AG04450 (cell line): ENCODE measurements at places on chromosomes 6 and 20.
A peak's percentile ranks its signal among the peaks of the same experiment; 100 is the strongest.

GRCh38 chr20:41632896-41633295, 14.7 kb upstream of the CHD6 start:
- DNase-seq, result no peak

- no peak for DNase-seq
These were observed 140.8 kb downstream of the ALDH8A1 start for GRCh38 chr6:134809130-134809529.

GRCh38 chr20:39538317-39538716, 576.2 kb downstream of the DHX35 start:
- DNase-seq, result no peak

DNA sequence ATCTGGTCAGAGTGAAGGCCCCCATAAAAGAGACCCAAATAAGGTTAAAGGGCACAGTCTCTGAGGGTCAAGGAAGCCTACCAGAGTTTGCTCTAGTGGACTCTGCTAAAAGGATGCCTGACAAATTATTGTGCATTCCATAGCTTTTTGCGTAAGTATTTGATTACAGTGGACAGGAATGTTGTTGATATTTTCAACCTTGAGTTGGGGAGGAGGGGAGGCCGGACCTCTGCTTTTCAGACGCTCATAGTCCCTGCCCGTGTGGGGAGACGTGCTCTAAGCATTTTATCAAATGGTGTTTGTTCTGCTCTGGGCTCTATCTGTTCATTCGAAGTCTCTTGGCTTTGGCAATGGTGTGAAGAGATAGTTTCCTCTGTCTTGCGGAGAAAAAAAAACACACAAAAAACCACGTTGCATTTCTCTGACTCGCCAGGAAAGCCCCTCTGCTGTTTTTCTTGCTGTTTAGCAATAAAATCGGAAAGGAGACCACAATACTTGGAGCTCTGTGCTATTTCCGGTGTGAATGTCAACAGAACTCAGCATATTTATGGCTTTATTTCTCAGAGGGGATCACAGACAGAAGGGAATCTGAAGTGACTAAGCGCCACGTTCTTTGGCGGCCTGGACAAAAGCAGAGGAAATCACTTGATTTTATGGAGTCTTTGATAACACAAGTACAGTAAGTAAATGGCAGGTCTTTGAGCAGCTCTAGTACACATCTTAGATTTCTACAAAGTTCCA, 159.8 kb downstream of the ZFP64 start:
- DNase-seq, result peak; percentile 82

GRCh38 chr20:19827818-19828217, 69.8 kb downstream of the RIN2 start:
- no peak for DNase-seq

DNA sequence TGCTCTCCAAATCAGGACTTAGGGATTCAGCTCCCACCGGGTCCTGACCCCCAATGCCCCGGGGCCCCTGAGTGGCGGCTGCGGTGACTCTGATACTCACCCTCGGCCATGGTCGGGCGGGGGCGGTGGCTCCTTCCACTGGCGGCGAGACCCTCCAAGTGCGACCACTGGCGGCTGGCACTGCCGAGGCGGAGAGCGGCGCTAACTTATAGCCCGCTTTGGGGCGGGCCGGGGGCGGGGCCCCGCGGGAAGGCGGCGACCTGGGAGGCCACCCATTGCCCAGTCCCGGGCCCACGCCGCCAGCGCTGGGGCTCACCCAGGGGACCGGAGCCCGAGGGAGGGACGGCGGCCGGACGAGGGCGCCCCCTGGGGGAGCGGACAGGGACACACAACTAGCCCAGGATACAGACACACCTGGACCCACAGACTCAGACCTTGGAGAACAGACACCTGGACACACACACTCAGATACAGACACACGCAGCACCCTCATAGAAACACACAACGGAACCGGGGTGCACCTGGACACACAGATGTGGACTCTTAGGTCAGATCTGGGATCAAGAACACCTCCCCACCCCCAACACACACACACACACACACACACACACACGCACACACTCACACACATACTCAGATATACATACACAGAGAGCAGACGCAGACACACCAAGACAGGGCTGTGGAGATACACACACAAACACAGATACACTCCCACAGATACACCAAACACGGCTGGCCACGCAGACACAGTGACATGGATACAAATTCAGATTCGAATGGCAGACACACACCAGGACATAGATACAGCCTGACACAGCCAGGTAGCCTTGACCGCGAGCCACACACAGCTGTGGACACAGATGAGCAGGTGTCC, at the start of gene TGM2:
Gene TGM2, minus strand, starts transcription at position 182 of the 877 bp plus-strand sequence. Its CDS starts 72 bp downstream, at position 110.
- no peak for DNase-seq

GRCh38 chr6:44915111-44915510, 413.0 kb upstream of the RUNX2 start:
- no peak for DNase-seq

GRCh38 chr20:13690943-13691342, 52.2 kb upstream of the TASP1 start:
- DNase-seq, result no peak

DNA sequence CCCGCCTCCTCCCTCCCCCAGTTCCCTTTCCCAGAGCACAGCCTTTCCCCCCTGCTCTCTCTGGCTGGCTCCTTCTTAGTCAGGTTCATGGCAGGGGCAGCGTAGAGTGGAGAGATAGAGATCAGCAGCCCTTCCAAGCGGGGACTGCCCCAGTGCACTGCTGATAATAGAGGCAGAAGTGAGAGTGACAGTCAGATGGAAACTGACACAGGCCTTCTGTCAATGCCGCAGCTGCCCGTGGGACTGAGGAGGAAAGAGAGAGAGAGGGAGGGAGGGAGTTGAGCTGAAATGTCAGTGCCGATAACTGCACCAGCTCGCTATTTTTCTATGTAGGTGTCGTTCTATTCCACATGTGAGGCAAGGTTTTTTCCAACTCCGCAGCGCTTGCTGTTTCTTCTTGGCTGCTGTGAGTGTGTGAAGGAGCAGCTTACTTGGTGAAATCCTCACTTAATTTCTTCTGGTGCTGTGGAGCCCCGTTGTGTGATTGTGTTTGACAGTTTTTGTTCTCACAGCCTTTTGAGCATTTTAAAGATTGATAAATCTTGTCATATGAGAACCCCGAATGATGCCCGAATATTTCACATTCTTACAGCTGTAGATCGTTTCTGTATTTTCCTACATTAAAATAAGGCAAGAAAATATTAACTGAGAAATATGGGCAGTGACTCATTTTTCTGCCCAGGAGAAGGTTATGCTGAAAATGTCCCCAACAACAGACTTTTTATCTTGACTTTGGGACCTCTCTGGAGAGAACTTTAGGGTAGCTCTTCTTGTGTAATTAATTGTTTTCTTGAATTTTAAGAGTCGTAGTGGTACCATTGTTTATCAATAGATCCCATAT, 386.4 kb upstream of the MMS22L start:
- DNase-seq, result no peak

DNA sequence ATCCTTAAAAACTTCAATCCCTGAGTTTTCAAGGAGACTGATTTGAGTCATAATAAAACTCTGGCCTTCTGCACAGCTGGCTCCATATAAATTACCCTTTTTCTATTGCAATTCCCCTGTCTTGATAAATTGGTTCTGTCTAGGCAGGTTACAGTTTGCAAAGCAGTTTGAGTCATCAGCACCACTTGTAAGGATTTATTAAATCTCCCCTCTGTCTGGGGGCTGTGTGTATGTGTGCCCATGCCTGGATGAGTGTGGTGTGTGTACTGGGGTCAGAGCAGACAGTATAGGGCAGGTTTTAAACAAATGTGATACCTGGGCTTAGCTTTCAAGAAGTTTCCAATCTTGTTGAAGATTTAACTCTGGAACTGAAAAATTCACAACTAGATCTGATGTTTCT, 228.6 kb downstream of the FNDC1 start:
- no peak for DNase-seq

DNA sequence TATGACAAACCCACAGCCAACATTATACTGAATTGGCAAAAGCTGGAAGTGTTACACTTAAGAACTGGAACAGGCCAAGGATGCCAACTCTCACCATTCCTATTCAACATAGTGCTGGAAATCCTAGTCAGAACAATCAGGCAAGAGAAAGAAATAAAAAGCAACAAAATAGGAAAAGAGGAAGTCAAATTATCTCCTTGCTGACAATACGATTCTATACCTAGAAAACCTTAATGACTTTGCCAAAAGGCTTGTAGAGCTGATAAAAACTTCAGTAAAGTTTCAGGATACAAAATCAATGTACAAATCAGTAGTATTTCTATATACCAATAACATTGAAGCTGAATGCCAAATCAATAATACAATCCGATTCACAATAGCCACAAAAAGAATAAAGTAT, 32.4 kb downstream of the OR5V1 start:
- DNase-seq, result no peak

DNA sequence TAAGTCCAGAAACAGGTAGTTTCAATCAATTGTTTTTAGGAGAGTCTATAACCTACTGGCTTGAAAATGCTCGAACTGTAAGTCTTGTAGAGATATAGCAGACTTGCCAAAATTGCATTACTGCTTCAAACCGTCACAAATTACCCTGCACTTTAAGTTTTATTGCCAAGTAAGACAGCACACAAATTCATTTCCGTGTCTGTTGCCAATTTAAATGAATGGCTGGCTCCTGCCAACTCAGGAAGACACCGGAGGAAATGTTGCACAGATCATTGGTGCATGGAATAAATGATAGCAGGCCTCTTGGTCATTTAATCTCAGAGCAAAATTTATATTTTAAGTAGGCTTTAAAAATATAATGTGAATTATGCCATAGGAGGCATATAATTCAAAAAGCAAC, 438.1 kb downstream of the HACE1 start:
- DNase-seq, result no peak

GRCh38 chr20:8855315-8855714, 213.6 kb upstream of the PLCB4 start:
- no peak for DNase-seq

DNA sequence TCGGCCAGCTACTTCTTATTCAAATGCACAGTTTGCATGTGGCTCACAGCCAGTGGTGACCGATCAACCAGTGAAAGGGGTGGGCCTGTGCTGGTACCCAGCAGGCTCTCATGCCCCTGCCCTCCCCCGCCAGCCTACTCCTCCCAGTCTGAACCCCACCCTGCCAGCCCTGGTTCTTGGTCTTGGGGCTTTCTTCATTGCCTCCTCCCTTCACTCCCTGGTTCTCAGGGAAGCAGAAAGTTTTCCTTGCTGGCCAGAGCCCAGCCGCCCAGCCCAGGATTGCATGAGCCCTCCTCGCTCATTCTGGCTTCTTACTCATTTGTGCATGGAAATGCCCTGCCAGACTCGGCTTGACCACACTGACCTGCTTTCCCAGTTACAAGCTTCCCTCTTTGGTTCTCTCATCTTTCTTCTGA, 40.8 kb downstream of the KCNK17 start:
- DNase-seq, result no peak

- DNase-seq, result no peak
These were observed 174.7 kb upstream of the AHI1 start for GRCh38 chr6:135672256-135672655.

GRCh38 chr6:42287756-42288155, 70.1 kb upstream of the MRPS10 start:
- no peak for DNase-seq

DNA sequence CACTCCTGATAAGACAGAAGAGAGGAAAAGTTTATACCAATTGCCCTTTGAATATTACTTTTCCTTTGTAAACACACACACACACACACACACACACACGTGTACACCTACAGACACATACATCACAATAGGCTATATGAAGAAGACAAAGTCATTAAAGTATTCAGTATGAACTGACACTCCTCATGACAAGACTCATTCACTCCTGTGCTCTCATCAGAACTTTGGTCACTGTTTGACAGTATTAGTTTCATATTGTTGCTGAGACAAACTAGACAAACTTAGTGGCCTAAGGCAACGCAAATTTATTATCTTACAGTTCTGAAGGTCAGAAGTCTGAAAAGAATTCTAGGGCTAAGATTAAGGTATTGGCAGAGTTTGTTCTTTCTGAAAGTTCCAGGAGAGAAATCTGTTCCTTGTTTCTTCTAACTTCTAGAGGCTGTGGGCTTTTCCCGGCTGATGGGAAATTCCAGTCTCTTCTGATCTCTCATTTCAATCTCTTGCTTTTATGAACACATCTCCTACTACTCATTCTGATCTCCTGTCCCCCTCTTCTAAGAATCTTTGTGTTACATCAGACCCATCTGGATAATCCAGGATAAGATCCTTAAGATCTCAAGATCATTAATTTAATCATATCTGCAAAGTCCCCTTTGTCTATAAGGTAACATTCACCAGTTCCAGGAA, 171.3 kb downstream of the HACE1 start:
- DNase-seq, result no peak

DNA sequence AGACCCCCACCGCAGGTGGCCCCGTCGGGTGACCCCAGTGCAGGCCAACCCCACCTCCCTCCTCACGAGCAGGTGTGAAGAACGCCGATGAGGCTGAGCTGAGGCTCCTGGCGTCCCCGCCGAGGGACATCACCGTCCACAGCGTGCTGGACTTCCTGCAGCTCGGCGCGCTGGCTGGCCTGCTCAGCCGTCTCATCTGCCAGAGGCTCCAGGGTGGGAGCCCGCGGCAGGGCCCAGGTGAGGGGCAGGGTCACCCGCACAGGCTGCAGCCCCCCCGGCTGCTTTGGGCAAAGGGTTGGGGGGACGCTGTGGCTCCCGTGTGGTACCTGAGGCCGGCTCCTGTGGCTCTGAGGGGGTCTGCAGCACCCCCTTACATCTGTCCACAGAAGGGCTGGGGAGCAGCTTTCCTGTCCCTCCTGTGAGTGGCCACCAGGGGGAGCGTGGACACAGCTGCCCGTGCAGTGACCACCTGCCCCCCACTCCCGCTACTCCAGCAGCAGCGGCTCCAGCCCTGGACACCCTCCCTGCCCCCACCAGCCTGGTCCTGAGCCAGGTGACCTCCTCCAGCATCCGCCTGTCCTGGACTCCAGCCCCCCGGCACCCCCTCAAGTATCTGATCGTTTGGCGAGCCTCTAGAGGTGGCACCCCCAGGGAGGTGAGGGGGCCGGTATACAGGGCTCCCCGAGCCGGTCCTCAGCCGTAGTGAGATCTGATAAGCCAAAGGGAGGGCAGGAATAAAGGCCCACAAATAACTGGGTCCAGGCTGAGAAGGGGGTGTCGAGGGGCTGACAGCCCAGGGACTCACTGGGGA, 16.5 kb downstream of the COL20A1 start:
- no peak for DNase-seq

DNA sequence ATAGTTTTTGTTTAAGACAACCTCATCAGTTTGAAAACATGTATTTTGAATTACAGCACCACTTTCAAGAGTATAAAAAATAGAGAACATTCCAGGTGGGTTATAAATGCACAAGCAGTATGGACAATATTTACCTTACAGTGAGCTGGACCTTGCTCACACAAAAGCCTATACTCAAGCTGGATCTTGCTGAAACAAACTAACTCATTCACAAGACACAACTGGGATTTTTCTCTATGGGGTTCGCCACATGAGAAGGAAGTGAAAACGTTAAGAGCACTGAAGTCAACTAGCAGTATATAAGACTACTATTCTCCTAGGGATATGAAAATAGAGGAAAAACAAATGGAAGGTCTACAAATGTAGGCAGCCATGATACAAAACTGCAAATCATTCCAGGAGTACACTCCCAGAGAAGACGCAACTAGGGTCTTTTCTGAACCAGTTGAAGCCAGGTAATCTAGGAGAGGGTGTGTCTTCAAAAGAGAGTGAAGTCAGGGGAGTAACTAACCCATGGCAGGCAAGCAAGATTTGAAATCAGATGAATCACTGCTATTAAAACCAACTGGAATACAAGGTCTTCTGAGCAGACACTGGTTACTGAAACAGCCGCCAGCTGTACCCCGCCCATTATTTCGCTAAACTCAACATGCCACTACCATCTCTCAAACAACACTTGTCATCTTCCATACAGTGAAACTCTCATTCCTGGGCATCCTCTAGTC, 26.5 kb downstream of the STAU1 start:
- DNase-seq, result no peak
